ENCODE measurements at places on chromosomes 2 and 18.
A peak's percentile ranks its signal among the peaks of the same experiment; 100 is the strongest.

GRCh38 chr2:70946832-70947442 lies 11.2 kb downstream of the ATP6V1B1 start:
- peak; percentile 47 for DNase-seq

- DNase-seq: no peak
Measured at GRCh38 chr18:33840212-33840593, 262.2 kb downstream of the ASXL3 start.

- no peak for DNase-seq
Measured at GRCh38 chr2:149743842-149744448, 156.4 kb upstream of the MMADHC start.

DNA sequence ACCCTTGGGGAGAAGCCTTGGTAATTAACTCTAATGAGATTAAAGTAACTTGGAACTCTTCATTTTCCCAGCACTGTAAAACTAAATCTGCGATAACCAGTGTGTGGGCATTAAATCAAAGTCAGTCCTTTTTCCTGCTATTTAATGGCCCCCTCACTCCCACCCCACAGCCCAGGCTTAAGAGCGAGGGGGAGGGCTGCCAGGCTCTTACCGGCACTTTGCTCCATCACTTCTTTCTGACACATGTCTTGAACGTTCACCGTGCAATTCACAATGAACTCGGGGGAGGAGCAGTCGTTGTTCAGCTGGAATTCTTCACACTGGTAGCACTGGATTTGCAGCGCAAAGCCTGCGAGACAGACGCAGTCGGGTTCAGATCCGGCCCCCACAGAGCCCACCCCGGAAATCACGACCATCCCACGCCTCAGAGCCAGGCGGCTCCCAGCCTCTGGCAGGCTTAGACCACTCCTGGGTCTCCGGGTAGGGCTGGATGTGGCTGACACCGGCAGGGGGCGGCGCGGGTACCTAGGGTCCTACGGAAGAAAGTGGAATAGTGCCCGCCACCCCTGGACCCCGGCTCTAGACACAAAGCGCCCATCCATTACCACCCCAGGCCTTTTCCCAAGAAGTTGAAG lies 1.7 kb downstream of the LYPD1 start:
- DNase-seq: no peak

DNA sequence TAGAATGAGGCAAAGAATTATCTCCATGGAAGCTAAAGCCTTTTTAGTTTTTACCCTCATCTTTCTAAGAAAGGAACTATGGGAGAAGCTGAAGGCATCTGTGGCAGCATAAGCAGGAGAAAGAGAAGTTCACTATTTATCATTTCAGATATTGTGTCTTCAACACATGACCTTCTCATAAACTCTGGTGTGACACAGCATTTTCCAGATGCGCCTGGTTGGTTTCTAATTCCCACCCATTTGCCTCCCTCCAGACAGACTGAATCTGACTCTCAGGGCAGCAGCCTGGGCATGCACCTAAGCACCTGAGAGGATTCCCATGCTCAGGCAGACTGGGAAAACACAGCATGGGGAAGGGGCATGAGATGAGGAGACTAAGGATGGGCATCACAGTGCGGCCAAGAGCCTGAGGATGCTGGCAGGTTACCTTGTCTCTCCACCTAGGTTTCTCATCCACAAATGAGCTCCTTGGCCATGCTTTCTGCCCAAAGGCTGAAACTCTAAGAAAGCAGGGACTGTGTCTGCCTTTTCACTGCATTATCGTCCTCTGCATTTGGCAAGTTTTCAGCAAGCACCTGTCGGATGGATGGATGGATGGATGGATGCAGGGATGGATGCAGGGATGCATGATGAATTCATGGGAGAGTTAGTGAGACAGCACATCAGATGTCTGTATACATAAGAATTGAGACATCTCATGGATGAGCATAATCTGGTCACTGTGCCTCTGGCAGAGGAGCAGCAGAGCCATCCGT lies 28.8 kb upstream of the SULT1C4 start:
- DNase-seq: no peak

DNA sequence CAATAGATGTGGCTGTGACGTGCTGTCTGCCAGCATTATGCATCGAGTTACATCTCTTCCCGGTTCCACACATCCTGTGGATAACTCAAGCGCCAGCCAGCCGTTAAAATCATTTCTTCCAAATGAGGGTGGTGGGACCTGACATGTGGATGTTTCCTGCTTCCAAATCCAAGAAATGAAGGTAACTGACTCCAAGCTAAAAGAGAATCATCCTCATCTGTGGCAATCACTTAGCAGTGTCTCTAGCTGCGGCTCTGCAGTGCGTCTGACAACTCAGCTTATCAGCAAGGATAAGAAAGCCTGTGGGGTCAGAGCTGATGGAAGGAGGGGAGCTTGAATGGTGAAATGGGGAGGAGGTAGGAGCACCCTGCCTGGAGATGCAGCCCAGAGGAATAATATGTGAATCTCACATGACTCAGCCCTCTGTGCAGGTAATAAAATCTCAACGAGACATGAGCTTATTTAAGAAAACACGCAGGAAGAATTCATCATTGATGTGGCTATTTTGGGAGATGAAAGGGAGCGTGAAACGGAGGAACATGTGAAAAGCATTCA lies 382.2 kb upstream of the TRIB2 start:
- no peak for DNase-seq

DNA sequence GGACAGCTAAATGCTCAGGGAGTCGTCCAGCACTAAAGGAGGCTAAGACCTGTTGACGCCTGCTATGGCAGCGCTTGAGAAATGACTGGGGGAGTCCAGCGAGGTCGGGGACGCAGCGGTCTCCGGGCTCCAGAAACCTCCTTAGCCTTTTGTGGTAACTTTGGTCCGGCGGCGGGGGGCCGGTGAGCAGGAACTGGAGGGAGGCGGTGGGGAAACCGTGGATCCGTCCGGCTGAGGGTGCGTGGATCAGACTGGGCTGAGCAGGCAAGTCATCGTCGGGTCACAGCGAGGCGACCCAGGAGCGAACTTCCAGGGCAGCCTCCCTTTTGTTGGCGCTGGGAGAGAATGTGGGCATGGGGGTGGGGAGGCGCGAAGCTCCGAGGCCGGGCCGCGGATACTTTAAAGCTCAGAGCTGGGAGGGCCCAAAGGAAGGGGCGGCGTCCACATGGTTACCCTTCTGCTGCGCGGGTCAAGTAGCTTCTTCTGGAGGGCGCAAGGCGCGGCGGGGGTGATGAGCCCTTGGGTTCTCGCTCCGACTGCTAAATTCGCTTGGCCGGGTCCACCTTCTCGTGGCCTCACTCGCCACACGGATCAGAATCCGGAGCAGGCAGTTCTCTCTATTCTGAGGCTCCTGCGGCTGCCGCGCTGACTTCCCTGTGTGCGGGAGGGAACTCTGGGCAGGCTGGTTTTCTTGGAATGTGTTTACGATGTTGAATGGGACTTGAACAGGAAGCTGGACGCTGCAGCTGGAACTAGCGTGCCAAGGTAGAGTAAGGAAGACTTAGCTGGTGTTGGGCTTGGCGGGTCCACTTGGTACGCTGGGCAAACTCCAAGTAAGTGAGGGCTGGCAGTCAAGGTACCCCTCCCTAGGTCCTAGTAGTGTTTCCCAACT lies 920 bp downstream of the GULP1 start:
- peak; percentile 81 for DNase-seq

DNA sequence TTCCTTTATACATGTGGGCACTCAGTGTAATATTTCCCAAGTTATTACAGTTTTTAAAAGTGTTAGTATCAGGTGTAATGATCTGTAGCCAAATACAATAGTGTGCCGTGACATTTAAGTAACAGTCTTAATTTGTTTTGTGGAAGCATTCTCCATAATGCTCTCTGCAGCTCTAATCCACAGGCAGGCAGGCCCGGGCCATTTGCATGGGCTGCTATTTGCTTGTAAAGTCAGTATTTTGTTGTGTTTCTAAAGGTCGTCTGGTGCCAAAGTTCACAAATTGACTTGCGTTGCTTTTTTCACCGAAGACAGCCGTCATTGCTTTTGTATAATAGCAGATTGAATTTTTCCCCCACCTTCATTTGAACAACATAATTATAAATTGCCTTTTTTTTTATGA lies 153.0 kb downstream of the GBX2 start:
- no peak for DNase-seq

- DNase-seq: peak; percentile 71
Measured at GRCh38 chr2:205715831-205716525, 33.7 kb downstream of the NRP2 start.

GRCh38 chr18:8643326-8643878 lies 34.2 kb downstream of the RAB12 start:
- DNase-seq: no peak

DNA sequence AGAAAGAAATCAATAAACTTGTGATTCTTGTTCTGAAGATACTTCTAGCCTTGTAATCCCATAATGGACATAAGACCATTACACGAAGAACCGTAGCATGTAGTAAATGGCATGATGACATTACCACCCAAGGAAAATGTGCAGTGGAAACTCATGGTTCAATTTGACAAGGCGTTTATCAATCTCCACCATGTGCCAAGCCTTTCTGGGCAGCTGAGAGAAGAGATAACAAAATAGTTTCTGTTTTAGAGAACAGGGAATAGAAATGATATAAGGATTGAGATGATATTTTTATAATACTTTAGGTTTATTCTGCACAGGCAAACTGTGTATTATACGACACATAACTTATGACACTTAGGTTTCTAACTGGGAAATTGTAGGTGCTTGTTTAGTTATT lies 19.2 kb downstream of the ABI2 start:
- no peak for DNase-seq

Measured in HCT116 (cell line).